ENCODE measurements at places on chromosomes 11 and 22. TPM values are rescaled to one million over a fixed set of nuclear protein-coding genes. Genes with fewer than 3 reads are reported as not detected.

Gene PANX2
- 0.13 TPM for total RNA-seq

Gene MAPK8IP1
- 13.9 TPM for total RNA-seq

Gene GAS2
- 2.4 TPM for total RNA-seq

Gene SCGB2A2
- not detected for total RNA-seq

Gene GDPD4
- total RNA-seq, result not detected

Gene PHF21B
- not detected for total RNA-seq

Gene APLNR
- not detected for total RNA-seq

Gene HEPHL1
- total RNA-seq, result not detected

Gene MMP3
- not detected for total RNA-seq

Gene ANGPTL5
- not detected for total RNA-seq

Gene INS
- not detected for total RNA-seq

Data from mesangial cell (primary cell).